Suprapubic skin (tissue), 4 donors: ENCODE measurements at places on chromosomes 12 and 14.

DNA sequence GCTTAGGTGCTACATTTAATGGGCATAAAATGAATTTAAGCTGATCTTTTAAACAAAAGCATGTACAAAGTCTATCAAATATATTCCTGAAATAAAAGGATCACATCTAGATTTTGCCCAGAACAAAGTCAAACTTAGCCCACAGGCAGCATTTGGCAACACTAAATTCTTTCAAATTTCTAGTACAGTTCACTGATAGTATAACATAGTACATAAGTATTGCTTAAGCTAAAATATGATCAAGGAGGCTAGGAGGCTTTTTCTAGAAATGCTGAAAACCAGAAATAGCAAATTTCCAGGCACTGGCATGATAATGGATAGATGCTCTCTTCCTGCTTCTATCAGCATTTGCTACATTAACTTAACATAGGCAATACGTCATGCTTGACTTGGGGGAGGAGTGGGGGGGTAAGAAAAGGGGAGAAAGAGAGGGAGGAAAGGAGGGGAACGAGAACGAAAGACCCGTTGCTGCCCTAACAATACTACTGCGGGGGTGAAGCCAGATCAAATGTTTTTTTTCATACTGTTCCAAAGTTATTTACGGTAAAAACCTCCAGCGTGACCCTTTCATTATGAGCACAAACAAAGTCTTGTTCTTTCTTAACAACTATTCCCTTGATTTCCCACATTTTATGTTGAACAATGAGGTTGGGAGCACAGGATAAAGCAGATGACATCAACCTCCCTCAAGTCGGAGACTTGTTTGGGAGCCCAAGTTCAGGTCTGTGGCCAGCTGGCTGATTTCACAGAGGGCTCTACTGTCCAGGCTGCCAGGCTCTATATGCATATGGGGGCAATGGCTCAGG is 10.6 kb downstream of the TMED10 start:
- DNase-seq: no peak

DNA sequence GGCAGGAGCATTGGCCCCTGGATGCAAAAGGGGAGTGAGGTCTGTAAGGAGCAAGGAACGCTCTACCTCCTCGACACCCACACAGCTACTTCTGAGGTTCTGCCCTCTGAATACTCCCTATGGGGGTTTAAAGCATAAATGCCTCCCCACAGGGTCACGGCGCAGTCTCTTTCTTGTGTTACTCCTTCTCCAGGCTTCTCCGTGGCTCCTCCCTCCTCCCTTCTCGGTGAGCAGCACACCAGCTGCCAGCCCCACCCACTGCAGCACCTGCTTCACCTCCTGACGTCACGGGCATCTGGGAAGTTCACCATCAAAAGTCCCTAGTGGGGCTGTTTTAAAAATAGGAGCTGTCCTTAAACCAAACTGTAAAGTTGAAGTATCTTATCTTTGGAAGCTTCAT is 67.3 kb downstream of the SPTB start:
- no peak for DNase-seq

- no peak for DNase-seq
Measured at GRCh38 chr14:94728950-94729349, 41.0 kb downstream of the GSC start.

DNA sequence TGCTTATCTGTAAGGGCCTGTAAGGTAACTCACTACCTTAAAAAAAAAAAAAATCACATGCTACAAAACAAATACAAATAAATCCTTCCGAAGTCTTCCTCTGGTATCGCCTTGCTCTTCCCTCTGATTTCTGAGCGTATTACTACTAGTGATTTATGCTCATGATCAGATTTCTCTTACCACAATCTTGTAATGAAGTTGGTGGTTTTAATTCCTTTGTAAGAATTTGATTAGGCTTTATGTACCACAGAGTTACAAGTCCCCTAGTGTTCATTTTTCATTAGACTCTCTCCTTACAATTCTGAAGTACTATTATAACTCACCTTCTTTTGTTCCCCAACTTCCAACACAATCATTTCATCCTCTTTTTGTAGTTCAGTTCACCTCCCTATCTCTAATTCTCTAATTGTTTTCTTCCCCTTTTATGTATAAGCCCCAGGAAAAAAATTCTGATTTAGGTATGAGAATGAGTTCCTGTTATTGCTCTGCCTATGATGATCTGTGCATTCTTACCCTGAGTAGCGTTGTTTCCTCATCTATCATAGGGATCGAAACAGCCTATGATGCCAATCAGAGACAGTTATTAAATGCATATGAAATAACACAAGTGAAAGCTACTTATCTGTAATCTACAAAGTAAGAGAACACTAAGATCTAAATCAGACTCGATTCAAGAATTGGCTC is 81.5 kb downstream of the EPS8 start:
- DNase-seq: no peak

DNA sequence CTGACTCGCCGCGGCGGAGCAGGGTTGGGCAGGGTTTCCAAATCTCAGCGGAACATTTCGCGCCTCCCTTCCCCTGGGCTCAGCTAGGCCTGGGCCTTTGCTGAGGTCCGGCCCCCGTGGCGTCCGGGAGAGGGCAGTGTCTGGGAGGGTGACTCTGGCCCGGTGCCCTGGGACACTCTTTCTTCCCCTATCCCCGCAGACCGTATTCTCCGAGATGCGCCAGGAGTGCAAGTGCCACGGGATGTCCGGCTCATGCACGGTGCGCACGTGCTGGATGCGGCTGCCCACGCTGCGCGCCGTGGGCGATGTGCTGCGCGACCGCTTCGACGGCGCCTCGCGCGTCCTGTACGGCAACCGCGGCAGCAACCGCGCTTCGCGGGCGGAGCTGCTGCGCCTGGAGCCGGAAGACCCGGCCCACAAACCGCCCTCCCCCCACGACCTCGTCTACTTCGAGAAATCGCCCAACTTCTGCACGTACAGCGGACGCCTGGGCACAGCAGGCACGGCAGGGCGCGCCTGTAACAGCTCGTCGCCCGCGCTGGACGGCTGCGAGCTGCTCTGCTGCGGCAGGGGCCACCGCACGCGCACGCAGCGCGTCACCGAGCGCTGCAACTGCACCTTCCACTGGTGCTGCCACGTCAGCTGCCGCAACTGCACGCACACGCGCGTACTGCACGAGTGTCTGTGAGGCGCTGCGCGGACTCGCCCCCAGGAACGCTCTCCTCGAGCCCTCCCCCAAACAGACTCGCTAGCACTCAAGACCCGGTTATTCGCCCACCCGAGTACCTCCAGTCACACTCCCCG is 3.0 kb downstream of the WNT1 start:
- no peak for DNase-seq

- DNase-seq: no peak
Measured at GRCh38 chr12:109531411-109531810, 41.9 kb downstream of the MMAB start.

DNA sequence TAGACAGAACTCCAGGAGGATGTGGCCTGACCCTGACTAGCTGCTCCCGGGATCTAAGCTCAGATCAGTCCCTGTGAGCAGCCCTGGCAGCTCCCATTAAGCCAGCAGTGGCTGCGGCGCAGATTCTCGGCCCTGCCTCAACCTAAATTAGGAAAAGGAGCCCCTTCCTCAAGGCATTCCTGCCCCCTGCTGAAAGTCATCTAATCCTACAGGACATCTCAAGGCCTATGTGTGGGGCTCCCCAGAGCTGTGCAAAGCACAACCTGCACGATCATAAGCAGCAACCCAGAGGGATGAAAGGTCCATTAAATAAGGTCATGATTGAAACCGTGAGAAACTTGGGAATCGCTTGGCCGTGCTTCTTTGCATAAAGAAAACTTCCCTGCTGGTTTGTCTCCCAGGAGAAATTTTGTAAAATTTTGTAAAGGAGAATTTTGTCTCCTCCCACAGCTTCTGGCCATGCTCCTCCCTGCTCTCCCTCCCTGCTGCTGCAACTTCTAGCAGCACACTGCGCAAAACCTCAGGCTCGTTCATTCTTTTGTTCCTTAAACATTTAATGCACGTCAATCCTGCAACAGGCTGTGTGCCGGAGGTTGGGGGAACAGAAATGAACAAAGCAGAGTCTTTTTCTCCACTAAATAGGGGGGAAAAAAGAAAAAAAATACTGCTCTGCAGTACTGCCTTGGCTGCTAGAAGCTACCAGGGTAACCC is 96.6 kb upstream of the SLC35F4 start:
- no peak for DNase-seq

GRCh38 chr12:130747867-130748740 is 32.0 kb upstream of the RIMBP2 start:
- peak; percentile 87 for DNase-seq

- no peak for DNase-seq
Measured at GRCh38 chr14:71646518-71646917, 285.7 kb upstream of the RGS6 start.

DNA sequence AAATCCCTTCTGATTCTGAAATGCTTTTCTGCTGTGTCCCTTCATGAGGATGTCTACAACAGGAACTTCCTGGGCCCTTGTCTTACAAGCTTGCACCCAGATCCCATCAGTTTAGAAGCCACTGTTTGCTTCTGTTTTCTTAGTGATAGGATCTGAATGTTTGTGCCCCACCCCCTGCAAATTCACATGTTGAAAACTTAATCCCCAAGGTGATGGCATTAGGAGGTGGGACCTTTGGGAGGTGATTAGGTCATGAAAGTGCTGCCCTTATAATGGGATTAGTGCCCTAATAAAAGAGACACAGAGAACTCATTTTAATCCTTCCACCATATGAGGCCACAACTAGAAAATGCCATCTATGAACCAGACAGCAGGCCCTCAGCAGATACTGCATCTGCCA is 36.0 kb upstream of the GNPNAT1 start:
- no peak for DNase-seq

GRCh38 chr12:123102781-123103503 is 47.9 kb downstream of the PITPNM2 start:
- DNase-seq: no peak

DNA sequence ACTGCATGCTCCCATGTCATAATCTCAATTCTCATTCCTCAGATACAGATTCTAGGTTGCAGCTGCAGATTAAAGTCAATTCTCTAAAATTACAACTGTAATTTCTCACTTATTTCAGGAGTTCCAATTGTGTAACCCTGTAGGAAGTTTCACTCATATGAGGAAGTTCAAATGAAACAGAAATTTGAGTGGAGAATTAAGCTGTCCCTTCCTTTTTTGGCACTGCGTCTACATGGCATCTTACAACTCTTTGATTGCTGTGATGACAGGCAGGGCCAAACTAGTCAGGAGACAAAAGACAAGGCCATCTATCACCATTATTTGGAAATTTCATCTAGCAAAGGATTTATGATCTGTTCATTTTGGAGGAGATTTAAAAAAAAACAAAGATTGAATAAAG is 13.3 kb upstream of the GRIP1 start:
- DNase-seq: no peak

DNA sequence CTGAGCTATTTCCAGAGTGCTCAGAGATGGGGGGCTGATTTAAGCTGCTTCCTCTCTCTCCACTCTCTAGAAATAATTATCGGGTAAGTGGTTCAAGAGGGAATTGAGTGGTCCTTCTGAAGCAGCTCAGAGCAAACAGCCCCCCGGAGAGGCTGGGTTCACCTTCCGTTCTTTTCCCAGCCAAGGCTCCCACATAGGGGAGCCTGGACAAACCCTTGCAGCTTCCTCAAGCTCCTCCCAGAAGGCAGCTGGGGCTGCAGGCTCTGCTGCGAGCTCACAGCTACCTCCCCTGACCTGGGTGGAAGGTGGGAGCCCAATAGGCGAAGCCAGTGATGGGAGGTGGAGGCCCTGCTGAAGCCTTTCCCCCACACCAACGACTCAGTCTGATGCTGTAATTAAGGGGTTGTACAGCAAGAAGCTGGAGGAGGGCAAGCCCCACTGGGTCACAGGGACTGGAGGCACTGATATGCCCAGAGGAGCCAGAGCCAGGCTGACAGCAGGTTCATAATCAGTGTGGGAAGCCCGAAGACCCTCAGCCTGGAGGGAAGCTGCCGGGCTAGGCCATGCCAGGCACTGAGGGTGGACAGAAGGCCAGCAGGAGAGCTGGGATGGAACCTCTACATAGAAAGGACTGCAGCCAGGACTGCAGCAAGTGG is 52.4 kb downstream of the ARL6IP4 start:
- no peak for DNase-seq

DNA sequence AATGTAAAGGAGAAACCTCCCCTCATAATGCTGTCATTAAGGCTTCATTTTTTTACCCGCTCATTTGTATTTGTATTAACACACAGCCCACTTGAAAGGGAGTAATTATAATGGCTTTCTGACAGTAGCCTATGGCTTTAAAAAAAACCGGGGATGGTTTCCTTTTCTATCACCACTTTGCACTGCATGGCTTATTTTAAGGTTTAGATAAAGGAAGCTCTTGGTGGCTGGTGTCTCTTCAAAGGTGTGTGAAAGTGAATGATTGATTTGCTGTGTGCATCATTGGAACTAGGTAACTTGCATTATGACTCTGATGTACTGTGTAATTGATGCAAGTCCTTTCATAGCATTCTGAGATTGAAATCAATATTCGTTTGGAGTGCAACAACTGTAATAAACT is 80.7 kb downstream of the NPAS3 start:
- no peak for DNase-seq

DNA sequence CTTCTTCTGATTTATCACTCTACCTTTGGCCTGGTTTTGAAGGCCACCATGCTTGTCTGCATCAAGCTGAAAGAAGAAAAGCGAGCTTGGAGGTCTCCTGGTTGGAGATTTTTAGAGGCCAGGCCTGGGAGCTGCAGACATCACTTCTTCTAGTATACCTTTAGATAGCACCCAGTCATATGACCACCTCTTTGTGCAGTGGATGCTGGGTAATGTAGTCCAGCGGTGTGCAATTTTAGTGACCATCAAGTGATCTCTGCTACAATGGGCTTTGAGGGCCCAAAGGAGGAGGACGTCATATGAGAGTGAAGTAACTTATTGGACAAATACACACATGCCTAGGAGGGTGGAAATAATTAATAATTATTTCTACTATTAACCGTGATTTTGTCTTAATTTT is 15.2 kb upstream of the WNT5B start:
- no peak for DNase-seq

DNA sequence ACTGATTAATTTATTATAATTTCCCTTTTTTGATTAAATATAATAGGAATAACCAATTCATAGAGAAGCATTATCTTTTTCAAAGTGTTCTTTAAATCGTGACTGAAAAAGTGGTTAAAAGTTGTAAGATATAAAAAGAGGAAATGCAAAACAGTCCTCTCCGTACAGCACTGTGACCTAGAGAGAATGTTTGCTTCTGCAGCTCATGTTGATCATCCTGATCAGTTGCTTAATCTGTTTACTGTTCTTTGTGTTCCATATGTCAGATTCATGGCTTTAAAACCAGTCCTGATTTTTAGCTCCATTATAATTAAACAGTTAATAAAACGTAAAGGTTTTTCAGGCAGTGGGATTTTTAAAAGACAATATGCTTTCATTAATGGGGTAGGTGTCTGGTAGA is 4.7 kb downstream of the TTC8 start:
- DNase-seq: no peak

GRCh38 chr12:49942512-49942893 is 8.0 kb upstream of the AQP2 start:
- no peak for DNase-seq

DNA sequence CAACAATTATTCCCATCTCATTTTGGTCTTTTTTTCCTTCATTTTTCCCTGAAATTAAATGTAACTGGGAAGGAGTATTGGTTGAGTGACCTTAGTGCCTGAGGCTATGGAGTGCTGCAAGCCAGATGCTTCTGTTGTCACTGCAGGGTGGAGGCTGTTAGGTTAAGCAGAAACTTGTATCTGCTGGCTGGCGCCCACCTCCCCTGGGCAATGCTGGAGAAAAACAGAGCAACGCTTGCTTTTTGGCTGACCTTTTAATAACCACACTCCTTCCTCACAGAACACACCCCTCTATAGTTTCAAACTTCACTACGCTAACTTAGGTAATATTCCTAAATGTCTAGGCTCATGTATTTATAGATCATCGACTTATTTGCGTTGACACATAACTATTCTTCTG is 583.5 kb upstream of the NOVA1 start:
- DNase-seq: no peak

- DNase-seq: no peak
Measured at GRCh38 chr12:109134186-109134917, 18.0 kb downstream of the ACACB start.
